HCT116 (cell line): ENCODE measurements at places on chromosomes 4 and X. TPM values are rescaled to one million over a fixed set of nuclear protein-coding genes. Genes with fewer than 3 reads are reported as not detected.

Gene SLC9B1
- 0.74 TPM for total RNA-seq

Gene CD40LG
- not detected for total RNA-seq

Gene GAB1
- total RNA-seq = 3.8 TPM

Gene MAP3K15
- 1.3 TPM for total RNA-seq

Gene SMC1A
- total RNA-seq = 88.3 TPM

Gene CXCL1
- 2.5 TPM for total RNA-seq

Gene CCDC110
- total RNA-seq = 2.7 TPM

Gene RHOH
- total RNA-seq = 0.74 TPM

Gene CHIC1
- total RNA-seq = 0.10 TPM

Gene DIPK2B
- total RNA-seq = not detected

Gene ASIC5
- total RNA-seq = not detected

Gene KLF8
- 1.2 TPM for total RNA-seq

Gene PDZD4
- total RNA-seq = 0.30 TPM

Gene MGAT4D
- total RNA-seq = not detected

Gene CLTRN
- 0.25 TPM for total RNA-seq

Gene SOD3
- 0.25 TPM for total RNA-seq

Gene ERCC6L
- 12.5 TPM for total RNA-seq

Gene NEIL3
- total RNA-seq = 18.1 TPM

Gene CD38
- not detected for total RNA-seq

Gene BMP2K
- total RNA-seq = 27.7 TPM

Gene C4orf36
- total RNA-seq = 1.8 TPM

Gene C1QTNF7
- not detected for total RNA-seq

Gene SLC2A9
- 2.2 TPM for total RNA-seq

Gene CCSER1
- total RNA-seq = 6.7 TPM

Gene HTATSF1
- total RNA-seq = 39.7 TPM

Gene ARHGAP36
- not detected for total RNA-seq

Gene TMEM154
- total RNA-seq = 2.4 TPM

Gene CYSLTR1
- total RNA-seq = not detected

Gene TRIM61
- 0.15 TPM for total RNA-seq

Gene HMX1
- 0.39 TPM for total RNA-seq

Gene CPLX1
- total RNA-seq = 14.5 TPM

Gene ASB5
- not detected for total RNA-seq

Gene SUPT20HL1
- total RNA-seq = not detected

Gene PNMA5
- total RNA-seq = not detected

Gene MGST2
- total RNA-seq = 24.3 TPM

Gene ZNF141
- 0.17 TPM for total RNA-seq
